ENCODE measurements at places on chromosomes 13 and 19.

GRCh38 chr13:78604782-78605611 is 1.6 kb upstream of the POU4F1 start:
- DNase-seq: no peak

DNA sequence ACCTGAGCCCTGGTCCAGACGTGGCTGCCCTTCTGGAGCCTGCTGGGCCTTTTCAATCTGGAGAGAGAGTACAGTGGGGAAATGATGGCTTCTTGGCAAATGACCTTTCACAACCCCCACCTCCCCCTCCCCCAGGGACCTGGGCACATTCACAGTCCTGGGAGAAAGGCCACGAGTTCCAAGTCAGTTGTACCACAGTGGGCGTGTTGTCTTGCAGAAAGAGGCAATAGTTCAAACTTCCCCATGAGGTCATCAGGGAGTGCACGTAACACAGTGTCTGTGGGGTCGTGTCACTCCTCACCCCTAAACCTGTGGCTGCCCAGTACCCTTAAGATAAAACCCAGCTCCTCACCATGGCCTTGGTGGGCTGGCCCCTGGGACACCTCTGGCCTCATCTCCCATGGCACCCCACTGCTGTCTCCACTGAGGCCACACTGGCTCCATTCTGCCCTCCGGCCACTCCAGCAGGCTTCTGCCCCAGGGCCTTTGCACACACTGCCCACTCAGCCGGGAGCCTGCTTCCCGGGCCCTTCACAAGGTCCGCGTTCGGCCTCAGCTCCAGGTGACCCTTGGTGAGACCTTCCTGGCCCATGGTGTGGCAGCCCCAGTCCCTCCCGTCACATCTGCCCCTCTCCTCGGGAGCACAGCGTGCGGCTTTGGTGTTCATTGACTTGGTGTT is 13.3 kb downstream of the PLIN4 start:
- no peak for DNase-seq

DNA sequence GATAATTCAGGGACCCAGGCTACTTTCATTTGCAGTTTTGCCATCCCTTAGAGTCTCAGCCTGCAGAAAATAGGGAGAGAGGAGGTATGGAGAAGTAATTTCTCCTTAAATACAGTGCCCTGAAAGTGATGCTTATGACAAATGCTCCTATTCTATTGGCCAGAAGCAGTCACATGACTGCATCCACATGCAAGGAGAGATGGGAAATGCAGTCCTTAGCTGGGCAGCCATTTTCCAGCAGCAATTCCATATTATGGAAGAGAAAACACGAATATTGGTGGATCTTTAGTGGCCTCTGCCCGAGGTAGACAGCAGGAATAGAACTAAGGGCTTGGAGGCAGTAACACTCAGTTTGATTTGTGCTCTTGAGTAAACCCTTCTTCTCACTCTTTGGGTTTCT is 39.4 kb downstream of the VAV1 start:
- DNase-seq: no peak

DNA sequence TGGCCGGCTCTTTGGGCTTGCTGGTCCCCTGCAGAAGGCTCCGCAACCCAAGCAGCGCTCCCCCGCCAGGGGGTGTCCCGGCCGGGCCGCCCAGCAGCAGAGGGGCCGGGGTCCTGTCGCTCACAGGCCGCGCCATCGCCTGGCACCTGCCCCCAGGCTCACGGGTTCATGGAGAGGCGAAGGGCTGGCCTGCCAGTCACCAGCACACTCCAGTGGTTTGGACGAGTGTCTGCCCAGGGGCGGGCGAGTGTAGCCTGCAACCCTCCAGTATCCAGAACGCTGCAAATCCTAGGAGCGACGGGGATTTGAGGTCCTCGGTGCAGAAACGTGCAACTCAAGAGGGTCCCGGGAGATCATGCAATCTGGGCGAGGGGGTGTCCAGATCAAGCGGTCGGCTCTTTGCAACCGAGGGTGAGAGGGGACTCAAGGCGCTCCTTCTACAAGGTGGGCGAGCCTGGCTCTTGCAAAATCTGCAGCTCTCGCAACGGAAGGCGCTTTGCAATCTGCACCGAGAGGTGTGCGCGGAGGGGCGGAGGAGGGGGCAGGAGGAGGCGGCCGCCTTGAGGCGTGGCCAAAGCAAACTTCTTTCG is at the start of gene DBP:
DBP (minus strand) TSS at position 521 of the 590 bp plus-strand sequence; CDS start at position 136, 385 bp downstream.
- DNase-seq: peak; percentile 38

DNA sequence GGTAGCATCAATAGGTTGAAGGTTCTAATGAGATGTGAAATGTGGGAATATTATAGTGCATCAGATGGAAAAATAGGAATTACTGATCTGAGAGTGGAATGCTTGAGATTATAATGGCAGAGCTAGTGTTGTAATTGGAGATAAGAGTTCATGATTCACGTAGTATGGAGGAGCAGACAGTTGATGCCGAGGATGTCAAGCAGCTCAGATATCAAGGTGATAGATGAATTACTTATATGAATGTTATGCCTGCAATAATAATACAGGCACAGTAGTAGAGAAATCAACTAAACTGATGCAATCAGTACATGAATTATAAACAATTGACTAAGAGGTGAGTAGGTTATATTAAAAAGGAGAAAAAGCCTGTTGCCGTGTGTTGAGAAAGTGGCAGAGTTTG is 793.2 kb upstream of the GPC6 start:
- DNase-seq: no peak

DNA sequence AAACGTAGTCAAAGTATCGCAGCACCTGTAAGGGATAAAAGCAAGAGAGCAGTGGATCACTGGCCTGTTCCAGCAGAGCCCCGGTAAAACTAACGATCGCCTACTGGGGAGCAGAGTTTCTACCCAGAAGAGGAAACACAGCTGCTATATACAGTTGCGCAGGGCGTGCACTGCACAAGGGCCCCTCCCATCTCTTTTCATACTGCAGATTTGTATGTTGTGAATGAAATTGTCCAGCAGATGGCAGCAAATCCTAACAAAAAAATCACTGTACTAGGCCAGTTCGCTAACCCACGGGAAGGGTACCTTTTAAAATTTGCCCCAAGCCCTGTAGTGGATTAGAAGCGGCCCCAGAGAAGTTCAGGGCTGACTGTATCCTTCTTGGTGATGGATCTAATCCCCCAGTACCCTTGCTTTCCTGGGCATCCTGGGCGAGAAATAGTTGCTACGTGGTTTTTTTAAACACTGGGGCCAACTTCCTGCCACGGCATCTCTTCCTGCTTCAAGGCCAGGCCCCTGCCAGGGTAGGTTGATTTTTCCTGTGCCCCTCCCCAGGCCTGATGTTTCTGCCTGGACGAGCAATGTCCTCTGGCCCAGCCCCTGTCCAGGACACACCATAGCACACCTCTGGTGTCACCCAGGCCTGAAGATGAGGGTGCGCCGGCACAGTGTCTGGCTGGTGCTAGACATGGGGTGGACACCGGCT is 127.0 kb downstream of the IER2 start:
- DNase-seq: peak; percentile 62

GRCh38 chr13:25215253-25215575 is 43.1 kb upstream of the AMER2 start:
- no peak for DNase-seq

GRCh38 chr13:111852725-111853518 is 214.0 kb upstream of the SOX1 start:
- no peak for DNase-seq

GRCh38 chr19:14375055-14375581 is 6.1 kb upstream of the ADGRE5 start:
- peak; percentile 74 for DNase-seq

DNA sequence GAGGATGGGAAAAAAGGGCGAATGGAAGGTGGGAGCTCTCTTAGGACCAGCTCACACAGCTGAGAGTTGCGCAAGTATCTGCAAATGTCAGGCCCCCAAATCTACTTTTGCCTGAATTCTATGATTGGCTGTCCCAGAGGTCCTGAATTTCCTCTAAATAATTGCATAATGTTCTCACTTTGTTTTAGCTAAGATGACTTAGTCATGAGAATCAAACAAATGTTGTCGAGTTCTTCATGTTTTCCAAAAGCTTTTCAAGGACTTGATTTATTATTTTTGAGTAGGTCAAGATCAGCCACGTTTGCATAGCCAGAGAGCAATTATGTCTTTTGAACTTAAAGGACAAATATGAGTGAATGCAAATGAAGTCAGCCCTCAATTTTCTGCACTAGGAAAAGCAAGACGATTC is 246.6 kb upstream of the MAB21L1 start:
- DNase-seq: no peak

- peak; percentile 21 for DNase-seq
Measured at GRCh38 chr19:45152504-45153338, 8.1 kb downstream of the NKPD1 start.
